Stimulated activated naive B cell treated with anti-CD40 and anti-IgM and Interleukin-4, amounts not matched to agents 10 μg/mL and 1 μg/mL and 100 μg/mL, for 72 hours (primary cell): ENCODE measurements at places on chromosomes 1 and 21.

- DNase-seq = no peak
These were observed 2.2 kb upstream of the DDOST start for GRCh38 chr1:20663365-20663764.

- no peak for DNase-seq
These were observed 25.0 kb downstream of the RIMS3 start for GRCh38 chr1:40640314-40641076.

- no peak for DNase-seq
These were observed 102.0 kb upstream of the BRINP3 start for GRCh38 chr1:190579552-190580193.

DNA sequence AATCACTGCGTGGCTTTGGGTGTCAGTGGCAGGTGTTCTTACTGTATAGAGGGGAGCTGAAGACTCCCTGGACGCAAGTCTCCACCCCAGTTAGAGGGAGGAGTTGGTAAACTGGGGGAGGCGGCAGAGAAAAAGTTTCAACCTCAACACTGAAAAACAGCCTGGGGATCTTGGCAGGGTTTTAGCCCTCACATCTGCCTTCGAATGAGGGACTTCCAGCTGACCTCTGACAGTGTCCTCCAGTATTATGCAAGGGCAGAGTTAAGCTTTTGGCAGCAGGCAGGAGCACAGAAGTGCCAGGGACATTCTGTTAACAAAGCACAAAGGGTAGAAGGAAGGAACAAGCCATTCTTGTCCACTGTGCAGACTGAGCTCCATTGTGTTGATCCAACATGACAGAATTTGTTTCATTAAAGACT, 41.2 kb upstream of the RAB4A start:
- DNase-seq = no peak

DNA sequence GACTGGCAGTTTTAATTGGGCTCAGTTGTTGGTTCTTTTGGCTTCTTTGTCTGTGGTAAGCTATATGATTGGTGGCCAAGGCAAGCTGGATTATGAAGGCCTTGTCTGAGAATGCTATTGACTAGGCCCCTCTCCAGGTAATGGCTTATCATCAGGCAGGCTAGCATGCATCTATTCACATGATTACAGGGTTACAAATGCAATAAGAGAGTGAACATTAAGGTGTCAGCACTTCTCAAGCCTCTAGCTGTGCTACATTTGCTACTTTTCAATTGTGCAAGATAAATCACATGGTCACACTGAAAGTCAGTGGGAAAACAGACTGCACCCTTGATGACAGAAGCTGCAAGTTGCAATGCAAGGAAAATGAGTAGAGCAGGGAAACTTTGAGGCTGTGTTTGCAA, 550.9 kb upstream of the TMPRSS15 start:
- no peak for DNase-seq

DNA sequence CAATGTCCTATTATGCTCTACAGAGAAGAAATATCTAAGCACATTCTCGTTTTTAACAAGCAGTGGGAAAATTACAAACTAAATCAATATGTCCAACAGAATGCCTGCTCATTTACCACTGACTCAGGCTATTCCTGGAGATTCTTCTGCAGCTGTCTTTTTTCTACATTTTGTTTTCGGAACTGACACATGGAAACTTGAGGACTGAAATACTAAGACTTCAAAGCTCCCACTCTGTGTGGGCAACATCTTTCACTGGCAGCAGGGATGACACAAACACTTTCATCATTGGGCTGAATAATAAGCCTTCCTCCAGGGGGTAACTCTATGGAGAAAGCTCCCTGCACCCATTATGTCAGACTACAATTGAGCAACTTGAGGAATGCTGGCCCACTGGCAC, 175.5 kb upstream of the NCAM2 start:
- no peak for DNase-seq

DNA sequence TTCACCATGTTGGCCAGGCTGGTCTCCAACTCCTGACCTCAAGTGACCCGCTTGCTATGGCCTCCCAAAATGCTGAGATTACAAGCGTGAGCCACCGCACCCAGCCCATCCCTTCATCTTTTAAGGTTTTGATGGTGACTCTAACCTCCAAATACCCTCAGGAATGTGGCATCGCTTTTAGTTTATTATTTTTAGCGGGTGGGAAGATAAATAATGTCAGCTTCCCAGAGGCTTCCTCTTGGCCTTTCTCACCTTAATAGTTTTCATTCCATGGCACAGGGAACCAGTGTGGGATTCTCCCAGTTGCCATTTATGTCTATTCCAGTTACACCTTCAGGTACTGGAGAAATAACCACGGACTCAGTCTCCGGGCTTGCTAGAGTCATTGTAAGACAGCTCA, 92.1 kb upstream of the LRRN2 start:
- no peak for DNase-seq

DNA sequence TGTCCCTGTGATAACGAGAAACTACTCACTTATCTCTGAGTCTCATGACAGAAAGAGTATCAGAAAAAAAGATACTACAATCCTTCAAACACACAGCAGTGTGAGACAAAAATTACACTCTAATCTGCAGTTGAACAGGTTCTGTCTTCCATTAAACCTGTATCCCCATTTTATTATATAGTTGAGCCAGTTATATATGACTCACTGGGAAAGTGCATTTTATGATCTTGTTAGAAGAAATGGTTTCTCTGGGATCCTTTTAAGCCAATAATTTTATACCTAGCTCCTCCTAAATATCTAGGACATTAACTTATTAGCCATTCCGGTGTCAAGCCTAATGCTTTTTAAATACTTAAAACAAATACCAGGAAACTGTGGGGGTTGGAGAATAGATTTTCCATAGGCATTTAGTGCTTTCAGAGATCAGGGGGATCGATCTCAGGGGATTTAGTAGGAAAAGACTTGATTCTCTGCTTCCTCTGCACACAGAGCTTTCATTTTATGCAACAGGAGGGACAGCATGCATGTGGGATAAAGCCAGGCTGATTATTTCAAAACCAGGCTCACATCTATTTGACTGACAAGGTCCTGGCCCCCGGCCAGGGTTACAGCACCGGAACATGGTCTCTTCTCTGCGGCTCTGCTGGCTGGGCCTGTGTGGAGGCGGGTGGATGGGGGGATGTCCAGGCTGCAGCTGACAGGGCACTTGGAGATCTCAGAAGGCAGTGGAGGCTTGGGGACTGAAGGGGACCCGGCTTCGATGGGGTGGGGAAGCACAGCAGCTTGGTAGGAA, 310.6 kb downstream of the DISC1 start:
- no peak for DNase-seq

- no peak for DNase-seq
These were observed 9.1 kb downstream of the TMEM9 start for GRCh38 chr1:201145132-201145531.

- DNase-seq = no peak
These were observed 100.7 kb downstream of the RGL1 start for GRCh38 chr1:183905508-183906113.

- DNase-seq = no peak
These were observed 58.0 kb downstream of the ACBD3 start for GRCh38 chr1:226128487-226129075.

DNA sequence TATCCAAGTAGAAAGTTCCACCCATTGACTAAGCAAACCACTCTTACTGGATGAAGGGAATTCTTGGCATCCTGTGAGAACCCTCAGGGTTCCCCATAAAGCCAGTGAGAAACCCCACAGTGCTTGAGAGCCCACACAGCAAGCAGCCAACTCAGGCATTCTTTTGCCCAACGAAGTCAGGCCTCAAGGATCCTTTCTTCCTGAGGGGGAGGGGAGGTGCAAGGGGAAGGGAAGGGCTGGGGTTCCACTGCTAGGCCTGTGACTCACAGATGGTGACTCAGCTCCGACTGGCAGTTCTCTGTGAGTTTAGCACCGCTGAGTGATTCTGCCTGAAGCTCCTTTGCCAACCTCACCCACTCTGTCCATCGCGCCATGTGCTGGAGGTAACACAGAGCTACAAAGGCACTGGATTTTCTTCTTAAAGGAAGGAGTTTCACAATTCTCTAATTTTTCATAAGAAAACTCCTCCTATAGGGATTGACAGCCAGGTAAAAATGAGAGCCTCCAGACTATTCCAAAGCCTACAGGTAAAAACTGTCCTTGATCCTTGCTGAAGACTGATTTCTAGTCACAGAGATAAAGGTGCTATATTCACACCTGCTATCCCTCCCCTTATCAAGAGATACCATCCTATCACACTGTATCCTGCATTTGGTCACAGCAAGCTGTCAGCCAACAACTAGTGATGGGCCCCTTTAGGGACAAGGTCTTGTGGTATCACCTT, 4.8 kb downstream of the ENO1 start:
- DNase-seq = no peak

GRCh38 chr1:52472384-52472783, 68.0 kb downstream of the PRPF38A start:
- DNase-seq = no peak

DNA sequence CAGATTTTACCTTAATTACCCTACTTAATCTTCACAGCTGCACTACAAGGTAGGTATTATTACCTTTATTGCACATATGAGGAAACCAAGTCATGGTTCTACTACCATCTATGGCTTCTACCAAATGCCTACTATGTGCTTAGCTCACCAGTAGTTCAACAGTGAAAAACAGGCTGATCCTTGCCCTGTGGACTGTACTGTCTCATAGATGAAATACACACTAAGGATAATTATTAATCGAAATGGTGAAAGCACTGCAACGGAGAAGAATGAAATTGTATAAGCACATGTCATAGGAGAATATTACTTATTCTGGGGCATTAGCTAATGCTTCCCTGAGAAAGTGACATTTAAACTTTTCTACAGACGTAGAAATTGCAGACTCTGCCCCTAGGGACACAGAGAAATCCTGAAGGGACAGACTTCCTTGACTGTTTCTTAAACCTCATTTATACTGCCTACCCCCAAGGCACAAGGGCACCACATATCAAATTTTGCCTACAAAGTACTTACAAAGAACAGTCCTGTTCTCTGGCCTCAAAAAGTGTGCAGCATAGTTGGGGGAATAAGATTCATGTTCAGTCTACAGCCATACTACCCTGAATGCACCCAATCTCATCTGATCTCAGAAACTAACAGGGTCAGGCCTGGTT, 148.4 kb upstream of the ZC3H11B start:
- DNase-seq = no peak

DNA sequence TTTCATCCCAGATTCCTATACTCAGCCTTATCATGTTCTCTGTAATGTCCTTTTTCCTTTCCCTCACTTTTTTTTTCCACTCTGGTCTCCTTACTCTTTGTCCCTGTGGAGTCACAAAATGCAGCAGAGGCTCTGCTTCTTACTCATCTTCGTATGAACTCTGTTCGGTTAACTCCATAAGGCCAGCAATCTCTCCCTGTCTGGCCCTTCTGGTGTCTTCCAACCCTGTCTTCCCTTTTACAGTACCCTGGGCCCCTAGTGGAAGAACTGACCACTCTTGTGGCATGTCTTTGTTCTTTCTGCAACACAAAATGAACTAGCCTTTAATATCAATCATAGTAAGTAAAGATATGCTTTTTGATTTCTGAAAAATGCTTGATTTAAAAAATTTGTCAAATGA, 7.1 kb downstream of the CD101 start:
- DNase-seq = no peak

DNA sequence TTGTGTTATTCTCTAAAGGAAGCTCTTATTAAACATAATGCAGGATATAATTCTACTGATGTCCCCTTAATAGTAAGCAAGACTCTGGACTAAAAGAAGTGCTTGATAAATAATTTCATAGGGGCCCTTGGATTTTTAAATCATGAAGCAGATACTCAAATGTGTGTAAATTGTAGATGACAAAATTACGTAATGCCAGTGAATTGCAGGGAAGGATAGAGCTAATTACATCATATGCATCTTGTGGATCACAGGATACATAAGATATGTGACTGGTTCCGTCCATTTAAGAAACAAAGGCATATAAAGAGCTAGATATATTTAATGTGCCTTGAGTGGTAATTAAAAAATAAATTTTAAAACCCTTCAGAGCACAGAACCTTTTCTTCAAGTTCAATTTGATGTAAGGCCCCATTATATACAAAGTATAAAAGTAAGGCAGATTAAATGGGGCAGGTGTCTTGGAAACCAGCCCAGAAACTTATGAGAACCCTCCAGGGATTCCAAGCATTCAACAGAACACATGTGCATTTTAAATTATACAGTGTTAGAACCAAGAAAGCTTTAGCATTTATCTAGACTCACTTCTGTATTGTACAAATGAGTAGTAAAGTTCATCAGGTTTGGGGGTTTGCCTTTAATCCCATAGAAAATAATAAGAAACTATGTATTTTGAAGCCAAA, 190.4 kb downstream of the NCAM2 start:
- DNase-seq = no peak

DNA sequence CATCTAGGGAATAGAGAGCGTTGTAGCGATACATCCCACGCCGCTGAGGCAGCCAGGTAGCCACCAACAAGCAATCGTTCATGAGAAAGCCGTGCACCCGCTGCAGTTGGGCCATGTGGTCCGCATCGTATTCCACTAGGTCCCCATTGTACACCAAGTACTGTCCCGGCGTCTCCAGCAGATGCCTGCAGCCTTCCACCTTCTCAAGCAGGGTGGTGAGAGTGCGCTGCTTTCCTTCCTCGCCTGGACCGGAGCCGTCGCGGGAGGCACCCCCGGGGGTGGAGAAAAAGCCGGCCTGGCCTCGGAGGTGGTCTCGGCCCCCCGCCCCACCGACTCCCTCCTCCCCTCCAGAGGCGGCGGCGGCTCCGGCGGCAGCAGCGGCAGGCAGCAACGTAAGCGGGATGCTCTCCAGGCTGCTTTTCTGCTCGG, 595 bp downstream of the EXOC8 start:
- DNase-seq = no peak

GRCh38 chr1:155860970-155861510, 1.7 kb downstream of the SYT11 start:
- DNase-seq = no peak
